Ovary (tissue), 10 donors: ENCODE measurements at places on chromosomes 6 and 20. TPM values are rescaled to one million over a fixed set of nuclear protein-coding genes. Genes with fewer than 3 reads are reported as not detected.

Gene NQO2
- polyA plus RNA-seq = 31.6 TPM

Gene IMPG1
- polyA plus RNA-seq = not detected

Gene HLA-DRA
- 1,131 TPM for polyA plus RNA-seq

Gene FNDC1
- polyA plus RNA-seq = 7.3 TPM

Gene HNF4A
- polyA plus RNA-seq = 0.07 TPM

Gene HLA-DQA2
- not detected for polyA plus RNA-seq

Gene SNX14
- polyA plus RNA-seq = 39.7 TPM

Gene MMUT
- 21.5 TPM for polyA plus RNA-seq

Gene SLC35A1
- polyA plus RNA-seq = 23.6 TPM

Gene EDN1
- 8.0 TPM for polyA plus RNA-seq

Gene MDFI
- polyA plus RNA-seq = 3.8 TPM
